Stimulated activated naive CD4-positive, alpha-beta T cell (primary cell): ENCODE measurements at places on chromosomes 4 and X.

GRCh38 chrX:39619182-39620009 is 478.4 kb downstream of the BCOR start:
- DNase-seq: no peak

- no peak for DNase-seq
These were observed 12.3 kb downstream of the SASH3 start for GRCh38 chrX:129791961-129792570.

DNA sequence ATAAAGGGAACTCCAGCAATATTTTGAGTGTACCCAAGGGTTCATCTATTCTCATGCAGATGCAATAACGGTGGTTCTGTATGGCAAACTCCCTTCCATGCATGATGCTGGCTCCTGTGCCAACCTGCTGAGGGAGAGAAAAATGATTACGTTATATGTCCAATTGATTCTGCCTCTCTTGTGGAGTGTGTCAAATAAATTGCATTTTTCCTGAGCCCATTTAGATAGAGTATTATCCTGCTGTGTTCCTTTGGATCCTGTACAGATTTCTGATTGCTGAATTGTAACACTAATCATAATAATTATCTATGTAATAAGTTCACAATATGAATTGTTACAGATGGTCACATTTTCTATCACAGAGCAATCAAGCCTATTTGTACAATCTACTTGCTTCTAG is 821.7 kb downstream of the C4orf33 start:
- no peak for DNase-seq

- DNase-seq: no peak
These were observed 106.3 kb upstream of the TEX13D start for GRCh38 chrX:124226129-124226528.

DNA sequence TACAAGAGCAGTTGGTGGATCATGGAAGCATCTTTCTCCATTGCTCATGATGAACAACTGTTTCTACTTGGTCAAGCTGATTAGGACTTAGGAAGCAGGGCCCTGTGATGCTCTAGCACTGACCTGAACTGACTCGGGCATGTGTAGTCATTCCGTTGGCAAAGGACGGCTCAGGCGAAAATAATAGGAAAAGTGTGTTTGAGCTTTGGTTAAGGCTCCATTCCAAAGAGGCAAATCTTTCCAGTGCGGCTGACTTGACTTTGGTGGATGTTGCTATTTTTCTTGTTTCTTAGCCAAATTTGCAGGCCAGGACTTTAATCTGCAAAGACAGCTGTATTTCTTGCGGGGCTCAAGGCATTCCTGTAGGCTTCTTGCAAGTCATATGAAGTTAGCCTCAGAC is 39.5 kb downstream of the ZNF518B start:
- no peak for DNase-seq

DNA sequence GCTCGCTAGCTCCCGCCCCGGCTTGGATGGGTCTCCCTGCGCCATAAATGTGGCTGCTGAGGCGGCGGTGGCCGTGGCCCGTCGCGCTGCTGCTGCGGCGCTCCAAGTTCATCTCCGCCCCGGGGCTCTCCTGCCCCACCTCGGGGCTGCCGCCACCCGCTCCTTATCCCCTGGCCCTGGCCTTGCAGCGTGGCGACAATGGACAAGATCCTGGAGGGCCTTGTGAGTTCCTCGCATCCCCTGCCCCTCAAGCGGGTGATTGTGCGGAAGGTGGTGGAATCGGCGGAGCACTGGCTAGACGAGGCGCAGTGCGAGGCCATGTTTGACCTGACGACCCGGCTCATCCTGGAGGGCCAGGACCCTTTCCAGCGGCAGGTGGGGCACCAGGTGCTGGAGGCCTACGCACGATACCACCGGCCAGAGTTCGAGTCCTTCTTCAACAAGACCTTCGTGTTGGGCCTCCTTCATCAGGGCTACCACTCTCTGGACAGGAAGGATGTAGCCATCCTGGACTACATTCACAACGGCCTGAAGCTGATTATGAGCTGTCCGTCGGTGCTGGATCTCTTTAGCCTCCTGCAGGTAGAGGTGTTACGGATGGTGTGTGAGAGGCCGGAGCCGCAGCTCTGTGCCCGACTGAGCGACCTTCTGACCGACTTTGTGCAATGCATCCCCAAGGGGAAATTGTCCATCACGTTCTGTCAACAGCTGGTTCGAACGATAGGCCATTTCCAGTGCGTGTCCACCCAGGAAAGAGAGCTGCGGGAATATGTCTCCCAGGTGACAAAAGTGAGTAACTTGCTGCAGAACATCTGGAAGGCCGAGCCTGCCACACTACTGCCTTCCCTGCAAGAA is 763 bp downstream of the USP38 start:
- DNase-seq: no peak

- no peak for DNase-seq
These were observed 4.9 kb upstream of the PPEF1 start for GRCh38 chrX:18702362-18703195.

GRCh38 chr4:173199553-173199952 is 30.9 kb downstream of the GALNT7 start:
- DNase-seq: no peak

- DNase-seq: no peak
These were observed 47.7 kb downstream of the RWDD4 start for GRCh38 chr4:183611210-183611830.

- DNase-seq: no peak
These were observed 50.3 kb downstream of the MED28 start for GRCh38 chr4:17664755-17665154.

- DNase-seq: no peak
These were observed 135.7 kb downstream of the QDPR start for GRCh38 chr4:17376205-17376604.
